Stimulated activated CD4-positive, alpha-beta T cell treated with anti-CD3 and anti-CD28 coated beads, TNF-alpha, amount 100 ng/mL, for 1 hour (primary cell): ENCODE measurements at places on chromosomes 2 and 18.

DNA sequence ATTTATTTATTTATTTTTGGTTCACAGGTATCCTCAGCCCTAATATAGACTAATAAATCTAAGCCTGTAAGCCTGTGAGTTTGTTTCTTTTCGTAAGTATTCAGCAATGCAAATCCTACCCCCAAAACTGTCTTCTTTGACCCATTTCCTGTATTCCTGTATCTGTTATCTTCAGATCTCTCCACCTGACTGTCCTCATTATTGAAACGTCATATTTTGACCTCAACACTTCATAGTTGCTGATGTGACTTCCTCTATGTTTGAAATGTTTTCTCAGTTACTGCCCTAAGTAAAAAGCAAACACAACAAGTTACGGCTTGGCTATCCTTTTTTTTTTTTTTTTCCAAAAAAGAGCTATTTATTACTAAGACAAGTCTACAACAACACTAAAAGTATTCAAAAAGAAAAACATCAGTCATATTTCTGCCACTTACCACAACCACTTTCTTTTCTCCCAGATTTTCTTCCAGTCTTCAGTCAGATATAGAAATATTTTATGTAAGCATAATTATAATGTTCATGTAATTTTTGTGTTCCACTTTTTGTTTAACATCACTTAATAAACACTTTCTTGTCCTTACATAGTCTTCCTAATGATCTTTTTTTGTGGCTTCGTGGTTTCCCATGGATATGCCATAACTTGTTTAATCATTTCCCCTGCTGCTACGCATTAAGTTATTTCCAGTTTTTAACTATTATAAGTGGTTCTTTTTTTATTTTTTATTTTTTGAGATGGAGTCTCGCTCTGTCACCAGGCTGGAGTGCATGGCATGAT is 45.0 kb upstream of the EML4 start:
- no peak for DNase-seq

DNA sequence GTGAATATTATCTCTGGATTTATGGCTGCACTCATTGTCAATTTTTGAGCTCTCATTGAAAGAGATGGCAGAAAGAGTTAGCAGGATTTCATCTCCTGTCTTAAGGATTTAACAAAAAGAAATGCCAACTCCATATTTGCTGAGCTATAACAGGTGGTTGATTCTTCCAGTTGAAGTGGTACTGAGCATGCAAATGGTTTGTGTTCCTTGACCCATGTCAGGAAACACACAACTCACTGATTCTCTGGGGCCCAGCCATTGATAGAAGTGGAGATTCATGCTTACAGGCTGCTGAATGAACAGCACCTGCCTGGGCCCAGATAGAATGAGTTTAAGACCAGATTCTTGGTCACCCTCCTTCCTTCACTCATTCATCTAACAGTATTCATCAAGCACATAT is 128.8 kb downstream of the CERS6 start:
- DNase-seq, result no peak

DNA sequence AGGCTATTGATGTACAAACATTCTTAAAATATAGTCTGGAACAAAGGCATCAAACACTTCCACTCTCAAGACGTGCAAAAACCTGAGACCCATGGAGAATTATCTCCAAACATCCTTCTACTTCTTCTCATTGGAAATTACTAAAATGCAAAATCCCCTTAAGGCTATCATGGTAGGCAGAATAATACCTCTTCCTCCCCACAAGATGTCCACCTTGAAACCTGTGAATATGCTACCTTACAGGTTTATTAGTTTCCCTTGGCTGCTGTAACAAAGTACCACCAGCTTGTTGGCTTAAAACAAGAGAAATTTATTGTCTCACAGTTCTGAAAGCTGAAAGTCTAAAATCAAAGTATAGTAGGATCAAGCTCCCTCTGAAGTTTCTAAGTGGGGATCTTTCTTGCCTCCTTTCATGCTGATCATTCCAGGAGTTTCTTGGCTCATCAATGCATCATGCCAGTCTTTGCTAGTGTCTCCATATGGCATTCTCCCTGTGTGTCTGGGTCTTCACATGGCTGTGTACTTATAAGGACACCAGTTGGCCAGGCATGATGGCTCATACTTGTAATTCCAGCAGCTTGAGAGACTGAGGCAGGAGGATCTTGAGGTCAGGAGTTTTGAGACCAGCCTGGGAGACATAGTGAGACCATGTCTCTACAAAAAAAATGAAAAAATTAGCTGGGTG is 163.7 kb upstream of the NCK2 start:
- no peak for DNase-seq

DNA sequence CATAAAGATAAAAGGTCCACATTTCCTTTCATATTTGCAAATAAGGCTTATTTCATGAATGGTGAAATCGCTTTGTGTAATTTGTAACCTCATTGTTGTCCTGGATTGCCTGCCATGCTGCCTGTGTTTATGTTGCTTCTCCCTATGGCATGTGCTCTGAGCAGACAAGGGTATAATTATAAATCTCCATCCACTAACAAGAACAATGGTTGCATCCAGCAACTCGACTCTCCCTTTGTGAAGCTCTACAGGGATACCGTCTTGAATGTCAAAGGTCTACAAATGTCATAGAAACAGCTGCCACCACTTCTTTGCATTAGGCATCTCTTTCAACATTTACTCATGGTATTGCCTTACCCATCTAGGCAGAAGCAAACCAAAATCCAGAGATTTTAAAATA is 209.6 kb downstream of the SLC8A1 start:
- DNase-seq, result no peak

DNA sequence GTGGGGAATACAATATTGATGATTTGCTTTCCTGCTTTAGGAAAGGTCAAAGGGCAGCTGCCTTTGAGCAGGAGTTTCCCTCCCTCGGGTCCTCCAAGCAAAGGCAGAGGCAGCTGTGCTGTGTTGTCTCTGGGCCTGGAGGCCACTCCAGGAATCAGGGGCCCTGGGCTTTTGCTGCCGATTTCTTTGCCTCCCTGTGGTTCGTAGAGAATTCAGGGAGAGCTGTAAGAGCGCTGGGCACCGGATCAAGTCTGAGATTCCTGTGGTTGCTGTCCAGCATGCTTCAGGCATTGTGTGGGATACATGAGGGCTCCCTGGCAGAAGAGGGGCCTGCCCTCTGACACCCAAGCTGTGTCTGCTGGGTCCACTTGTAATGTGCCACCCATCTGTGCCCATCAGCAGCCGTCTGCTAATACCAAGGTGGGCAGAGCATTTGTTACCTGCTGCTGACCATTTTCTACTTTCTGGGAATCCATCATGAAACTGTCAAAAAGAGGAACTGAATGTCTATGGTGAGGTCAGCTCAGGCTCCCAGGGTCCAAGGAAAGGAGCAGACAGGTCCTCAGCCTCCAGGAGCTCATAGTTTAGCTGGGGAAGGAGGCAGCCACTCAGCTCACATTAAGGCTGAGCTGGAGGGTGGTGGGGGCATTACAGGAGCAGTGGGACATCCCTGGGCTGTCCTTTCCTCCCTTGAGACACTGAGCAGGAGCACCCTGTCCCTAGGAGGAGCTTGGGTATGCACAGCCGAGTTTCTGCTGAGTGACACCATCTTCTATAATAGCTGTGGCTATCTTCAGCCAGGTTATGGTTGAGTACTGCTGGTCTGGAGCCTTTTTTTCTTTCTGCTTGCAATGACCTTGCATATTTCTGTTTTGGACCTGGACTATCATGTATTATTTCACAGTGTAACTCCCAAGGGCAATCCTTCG is 68.5 kb downstream of the CTIF start:
- no peak for DNase-seq

DNA sequence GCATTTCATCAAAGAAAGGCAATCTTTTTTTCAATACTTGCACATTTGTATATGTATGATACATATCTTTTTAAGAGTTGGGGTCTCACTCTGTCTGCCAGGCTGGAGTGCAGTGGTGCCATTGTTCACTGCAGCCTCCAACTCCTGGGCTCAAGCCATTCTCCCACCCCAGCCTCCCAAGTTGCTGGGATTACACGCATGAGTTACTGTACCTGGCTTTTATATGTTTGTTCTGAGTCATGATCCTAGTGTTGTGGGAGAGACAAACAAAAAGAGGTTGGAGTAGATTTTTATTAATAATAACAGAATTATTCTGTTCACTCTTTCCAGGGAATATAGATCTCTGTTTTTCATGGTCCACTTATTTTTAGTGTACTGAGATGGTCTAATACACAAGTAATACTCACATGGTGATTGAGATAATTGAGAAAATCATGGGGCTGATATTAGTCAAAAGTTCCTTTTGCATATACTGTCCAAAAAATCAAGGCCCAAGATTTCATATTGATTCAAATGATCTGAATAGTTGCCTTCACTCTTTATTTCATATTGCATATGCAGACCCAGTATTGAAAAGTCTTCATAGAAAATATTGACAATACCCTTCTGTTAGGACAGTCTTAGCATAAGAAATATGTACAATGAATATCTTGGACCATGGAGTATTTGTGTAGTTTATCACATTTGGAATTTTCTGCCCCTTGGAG is 138.3 kb downstream of the FMNL2 start:
- DNase-seq, result no peak

DNA sequence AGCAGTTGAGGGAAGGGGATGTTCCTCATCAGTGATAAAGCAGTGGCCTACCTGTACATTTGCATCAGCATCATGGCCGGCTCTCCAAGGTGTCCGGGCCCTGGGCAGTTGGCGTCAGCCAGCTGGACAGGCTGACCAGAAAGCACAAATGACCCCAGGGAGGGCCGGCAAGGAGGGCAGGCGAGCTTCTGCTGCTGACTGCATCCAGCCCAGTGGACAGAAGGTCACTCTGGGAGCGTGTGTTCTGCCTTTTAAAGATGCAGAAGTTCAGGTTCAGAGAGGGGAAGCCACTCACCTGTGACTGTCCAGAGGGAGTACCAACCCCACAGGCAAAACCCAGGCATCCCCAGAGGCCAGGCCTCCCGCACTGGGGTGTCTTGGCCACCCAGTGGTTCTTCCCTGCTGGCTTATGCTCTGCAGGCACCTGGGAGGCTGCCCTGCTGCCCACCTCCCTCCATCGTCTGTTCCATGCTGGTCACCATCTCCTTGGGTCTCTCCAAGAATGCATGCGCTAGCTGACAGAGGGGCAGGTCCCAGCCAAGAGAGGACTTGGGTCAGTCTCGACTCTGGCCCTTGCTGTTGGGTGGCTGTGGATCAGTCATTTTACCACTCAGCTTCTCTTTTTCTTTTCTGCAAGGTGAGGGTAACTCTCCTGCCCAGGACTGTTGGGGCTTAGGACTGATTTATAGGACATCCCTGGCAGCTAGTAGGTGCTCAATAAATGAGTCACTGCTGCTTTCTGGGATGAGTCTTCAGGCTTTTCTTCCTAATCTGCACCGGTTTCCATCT is 89.9 kb downstream of the INHBB start:
- DNase-seq, result no peak

- DNase-seq, result no peak
These were observed 12.6 kb downstream of the SLC20A1 start for GRCh38 chr2:112658301-112658700.

- DNase-seq, result no peak
These were observed 89.4 kb downstream of the GALR1 start for GRCh38 chr18:77339093-77339492.

- DNase-seq, result no peak
These were observed 117.0 kb downstream of the EHBP1 start for GRCh38 chr2:62822549-62822948.

DNA sequence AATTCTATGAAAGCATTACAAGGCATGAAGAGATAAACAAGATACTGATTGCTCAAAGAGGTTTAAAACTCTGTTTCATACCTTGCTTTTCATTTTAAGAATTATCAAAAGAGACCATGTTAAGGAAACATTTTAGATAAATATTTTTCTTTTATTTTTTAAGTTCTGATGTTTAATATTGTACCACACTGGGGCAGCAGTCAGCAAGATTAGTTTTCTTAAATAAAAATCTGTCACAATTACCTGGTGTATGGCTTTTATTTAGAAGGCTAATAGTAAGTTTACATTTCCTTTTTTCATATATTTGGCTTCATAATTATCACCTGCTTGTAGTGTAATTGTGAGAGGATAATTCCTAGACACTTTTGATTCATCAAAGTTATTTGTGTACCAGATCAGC is 46.4 kb downstream of the ZNF804A start:
- DNase-seq, result no peak

DNA sequence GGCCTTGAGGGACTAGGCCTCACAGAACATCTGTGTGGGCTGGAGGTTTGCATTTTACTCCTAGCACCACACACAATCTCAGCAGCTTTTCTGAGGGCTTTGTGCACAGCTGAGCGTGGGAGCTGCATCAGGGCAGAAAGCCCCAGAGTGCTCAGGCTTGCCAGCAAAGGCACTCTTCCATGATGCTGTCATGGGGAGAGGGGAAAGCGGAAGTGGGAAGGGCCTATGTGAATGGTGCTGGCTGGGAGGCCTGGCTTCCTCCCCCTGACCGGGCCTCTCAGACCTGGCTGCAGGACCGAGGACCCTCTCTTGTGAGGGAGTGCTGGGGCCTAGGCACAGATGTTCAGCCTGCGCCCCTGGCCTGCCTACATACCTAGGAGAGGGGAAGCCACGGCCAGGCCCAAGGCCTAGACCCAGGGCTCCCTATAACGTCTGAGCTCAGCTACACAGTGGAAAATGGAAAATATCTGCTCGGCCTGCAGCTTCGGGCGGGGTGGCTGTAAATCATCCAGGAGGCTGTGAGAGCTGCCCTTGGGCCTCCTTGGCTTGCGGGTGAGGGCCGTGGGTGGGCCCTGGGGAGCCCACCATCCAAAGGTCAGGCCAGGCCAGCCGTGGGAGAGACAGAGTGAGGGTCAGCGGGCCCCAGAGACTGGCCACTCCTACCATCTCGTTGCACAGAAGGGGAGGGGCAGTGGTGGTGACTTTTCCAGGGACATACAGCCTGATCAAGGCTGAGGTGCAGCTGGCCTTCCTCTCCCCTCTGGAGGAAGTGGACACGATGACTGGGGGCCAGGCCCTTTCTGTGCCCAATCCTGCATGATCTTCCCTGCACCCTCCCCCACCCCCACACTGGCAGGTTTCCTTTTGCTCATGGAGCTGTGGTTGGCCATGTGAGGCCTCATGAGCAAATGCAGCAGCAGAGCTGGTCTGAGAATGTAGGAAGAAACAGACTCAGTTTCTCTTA is 22.8 kb downstream of the GLI2 start:
- no peak for DNase-seq

GRCh38 chr2:58447586-58447985 is 206.5 kb upstream of the FANCL start:
- no peak for DNase-seq

DNA sequence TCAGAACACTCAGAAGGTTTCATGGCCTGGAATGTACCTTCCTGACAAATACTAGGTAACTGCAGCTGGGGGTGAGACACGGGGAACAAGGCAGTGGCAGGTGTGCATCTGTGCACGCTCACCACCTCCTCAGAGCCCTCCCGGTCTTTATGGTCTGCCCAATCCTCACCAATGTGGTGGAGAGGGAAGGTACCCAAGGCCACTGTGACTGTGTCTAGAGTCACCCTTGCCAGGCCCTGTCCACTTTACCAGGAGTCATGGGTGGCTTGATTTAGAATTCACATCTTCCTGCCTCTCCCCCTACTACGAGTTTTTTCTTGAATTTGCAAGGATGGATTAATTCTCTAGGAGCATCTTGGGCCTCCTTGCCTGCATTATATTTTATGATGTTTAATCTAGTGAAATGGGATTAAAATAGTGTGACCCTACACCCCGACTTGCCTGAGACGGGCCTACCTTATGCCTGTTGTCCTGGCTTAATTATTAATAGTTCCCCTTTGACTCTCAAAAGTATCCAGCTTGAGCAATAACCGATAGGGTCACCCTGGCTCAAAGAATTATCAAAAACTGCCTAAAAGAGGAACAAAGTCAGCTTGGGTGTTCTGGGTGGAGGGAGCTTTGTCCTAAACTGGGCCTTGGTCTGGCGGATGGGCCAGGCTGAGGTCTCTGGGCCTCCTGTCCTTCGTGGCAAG is 56.5 kb downstream of the ACAA2 start:
- no peak for DNase-seq
